Osteocyte (in vitro differentiated cells): ENCODE measurements at places on chromosomes 1 and 21. TPM values are rescaled to one million over a fixed set of nuclear protein-coding genes. Genes with fewer than 3 reads are reported as not detected.

DNA sequence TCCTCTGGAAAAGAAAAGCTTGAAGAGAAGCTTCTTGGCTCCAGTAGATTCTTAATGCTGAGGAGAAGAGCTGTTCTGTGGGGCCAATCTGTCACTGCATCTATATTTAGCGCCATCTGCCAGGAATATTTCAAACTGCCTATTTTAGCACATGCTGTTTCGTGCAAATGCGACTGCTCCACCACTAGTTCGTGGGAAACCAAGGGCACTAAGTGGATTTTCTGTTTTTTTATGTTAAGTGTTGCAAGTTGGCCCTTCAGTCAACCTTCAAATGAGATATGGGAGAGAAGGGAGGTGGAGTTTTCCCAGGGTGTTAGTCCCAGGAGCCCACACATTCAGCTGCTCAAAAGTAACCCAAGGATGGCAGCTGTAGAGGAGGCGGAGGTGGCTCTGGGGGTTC lies 91.9 kb downstream of the TSEN15 start:
- DNase-seq = no peak

GRCh38 chr21:29650523-29651022 lies 289.2 kb downstream of the GRIK1 start:
- no peak for DNase-seq

GRCh38 chr1:47590523-47591225 lies 152.8 kb downstream of the FOXD2 start:
- peak; percentile 53 for DNase-seq

DNA sequence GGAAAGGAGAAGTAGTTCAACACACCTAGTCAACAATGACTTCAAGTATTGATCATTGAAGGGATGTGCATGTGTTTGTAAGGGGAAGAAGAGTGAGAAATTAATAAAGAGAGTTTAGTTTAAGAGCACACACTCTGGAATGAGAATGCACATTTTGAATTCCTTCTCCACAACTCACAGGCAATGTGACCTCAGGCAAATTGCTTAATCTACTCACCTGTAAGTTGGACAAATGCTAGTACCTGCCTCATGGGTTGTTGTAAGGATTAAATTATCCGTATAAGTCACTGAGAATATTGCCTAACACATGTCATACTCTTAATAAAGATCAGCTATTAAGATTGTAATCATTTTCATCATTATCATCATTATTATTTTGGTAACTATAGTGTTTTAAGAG lies 204.0 kb upstream of the NFIA start:
- no peak for DNase-seq

- no peak for DNase-seq
These were observed 30.2 kb upstream of the SLC22A15 start for GRCh38 chr1:115946116-115946515.

DNA sequence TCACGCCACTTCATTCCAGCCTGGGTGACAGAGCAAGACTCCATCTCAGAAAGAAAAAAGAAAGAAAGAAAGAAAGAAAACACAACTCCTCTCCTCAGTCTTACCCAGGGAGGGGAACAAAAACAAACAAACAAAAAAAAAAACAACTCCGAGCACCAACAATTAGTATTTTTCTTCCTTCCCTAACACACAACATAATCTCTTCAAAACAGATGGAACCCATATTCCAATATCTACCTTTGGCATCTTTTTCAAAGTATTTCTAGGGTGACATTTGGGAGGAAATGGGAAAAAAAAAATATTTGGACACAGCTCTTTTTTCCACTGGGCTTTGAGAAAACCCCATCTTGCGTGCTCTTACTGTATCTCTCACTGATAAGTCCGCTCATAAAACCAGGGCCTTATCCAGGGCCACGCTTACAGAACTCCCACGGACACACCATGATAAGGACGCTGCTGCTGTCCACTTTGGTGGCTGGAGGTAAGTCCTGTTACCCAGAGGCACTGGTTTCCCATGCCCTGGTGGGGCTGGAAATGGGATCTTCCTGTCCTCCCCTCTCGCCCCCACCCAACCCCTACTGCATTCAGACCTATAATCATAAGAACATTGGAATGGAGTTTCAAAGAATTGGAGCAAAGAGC lies at the start of gene CELA2A:
TSS of gene CELA2A (plus strand) at position 420 of the 642 bp plus-strand sequence. CDS start at position 442, 22 bp downstream.
- no peak for DNase-seq

ELOA gene
- 41.4 and 47.0 TPM in 2 replicates for total RNA-seq

DNA sequence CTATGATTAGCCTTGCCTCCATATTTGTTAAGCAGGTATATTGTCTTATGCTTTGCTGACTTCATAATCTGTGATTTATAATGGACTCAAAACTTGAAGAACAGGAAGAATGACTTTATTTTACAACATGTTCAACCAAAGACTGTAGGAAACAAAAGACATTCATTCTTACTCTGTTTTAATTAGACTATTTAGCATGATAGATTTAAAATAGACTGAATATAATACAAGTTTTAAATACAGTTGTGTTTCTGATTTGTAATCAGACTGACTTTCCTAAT lies 63.1 kb downstream of the CDC14A start:
- DNase-seq = no peak

GRCh38 chr1:79037085-79037484 lies 30.6 kb upstream of the ADGRL4 start:
- DNase-seq = no peak

DNA sequence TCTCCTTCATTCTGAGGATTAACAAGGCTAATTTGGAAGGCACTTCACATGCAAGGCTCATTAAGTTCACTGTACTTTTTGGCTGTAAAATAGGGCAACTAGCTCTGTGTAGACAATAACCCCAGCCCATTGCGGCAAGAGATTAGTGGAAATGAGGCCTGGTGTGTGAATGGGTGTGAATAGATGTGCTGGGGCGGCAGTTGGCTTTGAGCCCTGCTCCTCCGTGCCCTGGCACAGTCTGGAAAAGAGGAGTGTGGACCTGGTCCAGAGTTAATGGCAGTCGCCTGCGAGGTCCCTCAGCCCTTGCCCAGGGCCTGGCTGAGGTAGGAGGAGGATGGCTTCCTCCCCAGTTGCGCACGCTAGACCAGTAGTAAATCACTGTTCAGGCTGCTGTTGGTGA lies 4.8 kb downstream of the KISS1 start:
- no peak for DNase-seq

KLHDC8A gene
- not detected in 2 replicates for total RNA-seq

DNA sequence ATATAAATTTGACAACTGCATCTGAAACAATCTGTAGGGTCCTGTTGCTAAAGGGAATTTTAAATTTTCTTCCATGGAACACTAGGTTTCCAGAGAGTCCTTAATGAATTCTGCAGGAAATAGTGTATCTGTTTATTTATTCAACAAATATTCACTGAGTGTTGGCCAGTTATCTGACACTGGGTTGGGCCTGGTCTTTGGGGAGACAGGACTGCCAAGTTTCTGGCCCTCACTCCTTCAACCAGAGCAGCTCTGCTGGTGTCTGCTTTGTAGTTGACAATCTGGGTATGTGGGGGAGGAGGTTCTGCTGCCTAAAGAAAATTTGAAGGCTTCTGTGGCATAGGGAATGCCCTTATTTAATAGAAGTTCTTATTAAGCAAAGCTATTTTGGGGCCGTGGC lies 26.1 kb upstream of the HUNK start:
- DNase-seq = no peak

DNA sequence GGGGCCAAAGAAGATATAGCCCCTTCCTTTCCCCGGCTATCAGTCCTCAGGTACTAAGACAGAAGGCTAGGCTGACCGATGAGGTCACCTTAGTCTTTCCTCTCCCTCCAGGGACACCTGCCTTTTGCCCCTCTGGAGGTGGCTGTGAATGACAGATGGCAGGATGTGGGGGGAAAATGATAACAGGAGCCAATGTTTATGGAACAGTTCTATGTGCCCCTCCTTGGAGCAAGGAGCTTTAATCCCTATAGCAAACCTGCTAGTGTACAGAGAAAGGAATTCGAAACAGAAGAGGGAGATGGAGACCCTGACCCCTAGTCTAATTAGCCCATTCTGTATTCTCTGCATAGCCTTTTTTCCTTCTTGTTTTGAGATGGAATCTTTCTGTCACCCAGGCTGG lies 28.1 kb downstream of the SERINC2 start:
- no peak for DNase-seq

GRCh38 chr1:111320066-111320879 lies 29.6 kb downstream of the CHIA start:
- no peak for DNase-seq

DNA sequence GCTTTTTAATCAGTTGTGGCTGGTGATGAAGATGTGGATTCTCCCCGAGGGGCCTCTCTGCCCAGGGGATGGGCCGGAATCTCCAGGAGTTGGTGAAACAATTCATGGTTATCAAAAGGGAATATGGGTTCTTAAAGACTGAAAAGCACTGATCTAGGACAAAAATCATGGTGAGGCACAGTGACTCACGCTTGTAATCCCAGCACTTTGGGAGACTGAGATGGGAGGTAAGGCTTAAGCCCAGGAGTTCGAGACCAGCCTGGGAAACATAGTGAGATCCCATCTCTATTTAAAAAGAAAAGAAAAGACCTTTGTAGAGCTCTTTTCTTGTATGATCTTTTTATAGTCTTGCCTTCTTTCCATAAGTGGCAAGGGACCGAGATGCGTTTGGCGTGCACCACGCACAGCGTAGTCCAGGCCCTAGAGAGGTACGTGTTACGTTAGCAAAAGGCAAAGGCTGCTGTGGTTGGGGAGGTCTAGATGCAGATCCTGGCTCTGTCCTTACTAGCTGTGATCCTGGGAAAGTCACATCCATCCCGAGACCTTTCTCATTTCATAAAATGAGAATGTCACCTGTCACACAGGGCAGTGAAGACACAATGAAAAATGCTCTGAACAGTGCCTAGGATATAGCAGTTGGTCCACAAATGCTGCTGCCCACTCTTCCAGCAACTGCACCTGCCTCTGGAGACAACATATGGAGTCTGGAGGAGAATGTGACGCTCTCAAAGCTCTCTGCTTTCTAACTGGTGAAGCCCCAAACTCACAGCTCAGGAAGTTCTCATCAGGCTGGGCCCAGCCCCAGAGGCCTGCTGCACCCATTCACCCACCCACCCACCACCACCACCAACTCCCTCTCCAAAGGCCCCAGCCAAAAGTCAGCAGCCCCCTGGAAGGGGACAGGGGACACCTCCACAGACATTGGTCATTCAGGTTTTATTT lies 54.8 kb downstream of the KIF21B start:
- DNase-seq = no peak

GRCh38 chr1:44757420-44757819 lies 17.8 kb downstream of the KIF2C start:
- DNase-seq = no peak

DNA sequence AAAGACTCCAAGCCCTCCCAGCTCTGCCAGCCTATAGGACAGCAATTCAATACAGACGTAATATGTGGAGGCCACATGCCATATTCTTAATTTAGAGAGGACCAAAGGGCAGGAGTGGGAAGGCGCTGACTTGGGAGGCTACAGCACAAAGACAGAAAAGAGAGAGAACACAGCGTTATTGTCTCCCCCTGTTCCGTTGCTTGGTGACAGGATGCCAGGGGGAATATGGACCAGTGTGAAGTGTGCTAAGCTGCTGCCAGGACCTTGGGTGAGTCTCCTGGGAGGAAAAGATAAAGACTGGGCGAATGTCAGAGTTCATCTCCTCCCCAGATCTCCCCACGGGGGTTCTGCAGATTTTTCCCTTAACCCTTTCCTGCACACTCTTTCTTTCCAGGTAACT lies 102.1 kb upstream of the ADAR start:
- no peak for DNase-seq

GRCh38 chr1:8902765-8903164 lies 24.3 kb upstream of the ENO1 start:
- no peak for DNase-seq

KRTAP12-2 gene
- total RNA-seq = not detected in 2 replicates

- no peak for DNase-seq
These were observed 104.8 kb upstream of the CASZ1 start for GRCh38 chr1:10901091-10901890.

DNA sequence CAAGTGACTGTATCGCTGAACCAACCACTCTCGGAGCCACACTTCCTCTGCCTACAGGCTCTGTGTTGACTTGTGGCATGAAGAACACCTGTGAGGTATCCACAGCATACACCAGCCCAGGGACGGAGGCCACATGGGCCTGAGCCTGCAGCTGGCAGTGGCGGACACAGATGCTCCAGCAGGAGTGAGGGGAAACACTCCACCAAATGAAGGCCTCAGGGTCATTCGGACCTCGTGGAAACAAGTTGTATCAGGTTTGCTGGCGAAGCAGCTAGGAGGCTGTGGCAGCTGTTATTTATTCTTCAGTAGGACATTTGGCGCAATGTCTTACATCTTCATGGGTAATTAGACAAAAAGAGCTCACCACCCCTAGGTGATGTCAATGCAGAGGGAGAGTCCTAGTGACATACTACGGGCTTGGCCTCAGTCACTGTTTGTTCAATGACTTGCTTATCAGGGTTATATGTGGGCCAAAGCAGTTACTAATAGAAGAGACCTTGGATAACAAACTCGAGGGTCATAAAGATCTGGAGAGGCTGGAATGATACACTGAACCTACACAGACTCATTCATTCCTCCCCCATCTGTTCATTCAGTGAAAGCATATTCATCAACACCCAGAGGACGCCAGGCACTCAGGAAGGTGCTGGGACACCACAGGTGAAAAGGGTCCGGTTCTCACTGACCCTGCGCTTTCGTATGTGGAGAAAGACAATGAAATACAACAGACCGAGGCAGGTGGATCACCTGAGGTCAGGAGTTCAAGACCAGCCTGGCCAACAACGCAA lies 11.6 kb upstream of the ETS2 start:
- no peak for DNase-seq

GRCh38 chr1:84756455-84757082 lies 66.3 kb upstream of the SSX2IP start:
- DNase-seq = no peak

- peak; percentile 19 for DNase-seq
These were observed 10.3 kb downstream of the CLIC6 start for GRCh38 chr21:34679051-34679450.

CD1E gene
- not detected in 2 replicates for total RNA-seq

GRCh38 chr1:3889936-3890335 lies 10.1 kb downstream of the C1orf174 start:
- no peak for DNase-seq

DNA sequence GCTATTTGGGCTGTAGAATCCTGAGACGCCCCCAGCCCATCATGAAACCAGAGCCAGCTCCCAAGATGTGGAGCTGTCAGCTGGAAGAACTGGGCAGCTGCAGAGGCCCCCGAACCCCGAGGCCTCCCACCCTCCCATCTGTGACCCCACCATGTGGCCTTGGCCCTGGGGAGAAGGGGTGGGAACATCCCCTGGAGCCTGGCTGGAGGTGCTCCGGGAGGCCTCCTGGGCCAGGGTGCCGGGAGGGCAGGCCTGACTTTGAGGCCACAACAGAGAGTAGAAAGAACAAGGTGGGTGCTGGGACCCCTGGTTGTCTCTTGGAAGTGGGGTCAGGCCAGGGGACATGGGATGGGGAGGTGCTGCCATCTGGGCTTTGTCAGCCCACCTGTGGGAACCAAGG lies 6.0 kb upstream of the SMYD3 start:
- DNase-seq = no peak

GRCh38 chr1:61742620-61743430 lies 545 bp downstream of the PATJ start:
- DNase-seq = peak; percentile 86
